Activated naive CD4-positive, alpha-beta T cell treated with Interleukin-2 at 50 U/mL for 16 hours (primary cell): ENCODE measurements at places on chromosomes 6 and 20.
A peak's percentile ranks its signal among the peaks of the same experiment; 100 is the strongest.

- DNase-seq = peak; percentile 90
Observed at GRCh38 chr6:14210663-14211561, 93.3 kb downstream of the CD83 start.

- no peak for DNase-seq
Observed at GRCh38 chr20:58705208-58705926, 12.8 kb downstream of the NPEPL1 start.

DNA sequence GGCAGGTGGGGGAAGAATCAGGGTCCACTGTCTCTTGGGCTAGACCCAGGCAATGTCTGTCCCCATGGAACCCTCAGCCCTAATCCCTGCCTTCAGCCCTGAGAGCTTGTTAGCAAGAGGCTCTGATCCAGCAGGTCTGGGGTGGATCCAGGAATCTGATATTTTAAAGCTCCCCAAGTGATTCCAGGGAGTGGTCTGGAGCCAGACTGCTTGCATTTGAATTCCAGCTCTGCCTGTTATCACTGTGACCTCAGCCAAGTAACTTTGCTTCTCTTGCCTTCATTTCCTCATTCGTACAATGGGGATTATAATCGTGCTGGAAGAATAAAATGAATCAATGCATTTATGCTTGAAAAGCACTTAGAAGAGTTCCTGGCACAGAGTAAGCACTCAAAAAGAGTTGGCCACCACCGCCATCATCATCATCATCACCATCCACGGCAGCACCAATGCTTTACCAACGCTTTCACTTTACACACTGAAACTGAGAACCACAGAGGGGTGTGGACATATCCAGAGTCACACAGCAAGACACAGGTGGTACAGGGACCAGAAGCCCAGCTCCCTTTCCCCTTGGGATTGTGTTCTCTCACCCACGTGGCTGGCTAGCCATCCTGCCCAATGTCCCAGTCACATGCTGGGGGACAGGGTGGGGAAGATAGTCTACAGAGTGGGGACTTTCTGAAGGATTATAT lies 75.7 kb upstream of the RALY start:
- no peak for DNase-seq

GRCh38 chr6:701700-702479 lies 9.0 kb upstream of the EXOC2 start:
- no peak for DNase-seq
